ENCODE measurements at places on chromosomes 2 and 18.

DNA sequence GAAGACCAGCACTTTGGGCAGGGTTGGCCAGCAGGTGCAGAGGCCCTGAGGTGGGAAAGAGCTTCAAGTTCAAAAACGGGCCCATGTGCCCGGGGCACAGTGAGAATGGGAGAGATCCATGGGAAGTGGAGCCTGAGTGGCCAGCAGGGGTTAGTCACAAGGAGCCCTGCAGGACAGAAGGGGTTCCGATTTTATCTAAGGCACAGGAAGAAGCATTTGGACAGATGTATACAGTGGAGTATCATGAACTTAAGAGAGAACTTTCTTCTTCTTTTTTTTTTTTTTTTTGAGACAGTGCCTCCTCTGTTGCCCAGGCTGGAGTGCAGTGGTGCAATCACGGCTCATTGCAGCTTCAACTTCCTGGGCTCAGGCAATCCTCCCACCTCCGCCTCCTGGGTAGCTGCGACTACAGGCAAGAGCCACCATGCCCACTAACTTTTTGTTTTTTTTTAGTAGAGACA lies 24.0 kb downstream of the WIPF1 start:
- peak; percentile 23 for DNase-seq

- no peak for DNase-seq
These were observed 34.5 kb downstream of the FRZB start for GRCh38 chr2:182831921-182832320.

DNA sequence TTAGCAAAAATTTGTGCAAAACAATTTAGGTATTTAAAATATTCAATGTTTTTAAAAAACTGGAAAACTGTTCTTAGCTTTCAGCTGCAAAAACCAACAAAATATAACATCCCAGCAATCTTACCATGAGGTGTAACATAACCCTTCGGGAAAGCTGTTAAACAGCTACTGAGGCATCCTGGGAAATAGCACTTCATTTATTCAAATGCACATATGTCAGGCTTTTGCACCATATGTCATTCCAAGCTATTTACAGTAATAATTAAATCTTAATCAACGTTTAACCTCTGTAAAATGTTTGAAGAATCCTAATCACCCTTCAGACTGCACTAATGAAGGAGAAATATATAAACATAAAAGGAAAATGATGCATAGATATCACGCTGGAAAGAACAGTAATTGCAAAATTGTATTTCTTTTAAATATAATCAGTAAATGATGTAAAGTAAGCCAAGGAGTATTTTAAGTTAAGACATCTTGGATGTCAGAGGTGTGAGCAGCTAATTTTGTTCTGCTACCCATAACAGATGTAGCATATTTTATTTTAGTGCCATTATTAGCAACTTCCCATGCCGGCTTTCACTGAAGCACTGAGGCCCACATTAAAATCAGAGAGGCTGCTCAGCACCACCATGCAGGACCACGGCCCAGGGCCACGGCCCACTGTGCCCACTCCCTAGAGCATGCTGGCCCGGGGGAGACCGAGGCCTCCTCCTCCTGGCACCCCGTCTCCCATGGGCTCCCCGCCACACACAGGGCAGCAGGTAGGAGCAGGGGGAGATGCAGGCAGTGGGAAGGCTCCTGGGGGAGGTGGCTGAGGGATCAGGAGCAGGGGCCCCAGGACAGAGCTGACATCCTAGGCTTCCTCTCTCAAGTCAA lies 30.9 kb downstream of the EMX1 start:
- DNase-seq = no peak

GRCh38 chr2:73611193-73611592 lies 31.0 kb downstream of the NAT8 start:
- no peak for DNase-seq

DNA sequence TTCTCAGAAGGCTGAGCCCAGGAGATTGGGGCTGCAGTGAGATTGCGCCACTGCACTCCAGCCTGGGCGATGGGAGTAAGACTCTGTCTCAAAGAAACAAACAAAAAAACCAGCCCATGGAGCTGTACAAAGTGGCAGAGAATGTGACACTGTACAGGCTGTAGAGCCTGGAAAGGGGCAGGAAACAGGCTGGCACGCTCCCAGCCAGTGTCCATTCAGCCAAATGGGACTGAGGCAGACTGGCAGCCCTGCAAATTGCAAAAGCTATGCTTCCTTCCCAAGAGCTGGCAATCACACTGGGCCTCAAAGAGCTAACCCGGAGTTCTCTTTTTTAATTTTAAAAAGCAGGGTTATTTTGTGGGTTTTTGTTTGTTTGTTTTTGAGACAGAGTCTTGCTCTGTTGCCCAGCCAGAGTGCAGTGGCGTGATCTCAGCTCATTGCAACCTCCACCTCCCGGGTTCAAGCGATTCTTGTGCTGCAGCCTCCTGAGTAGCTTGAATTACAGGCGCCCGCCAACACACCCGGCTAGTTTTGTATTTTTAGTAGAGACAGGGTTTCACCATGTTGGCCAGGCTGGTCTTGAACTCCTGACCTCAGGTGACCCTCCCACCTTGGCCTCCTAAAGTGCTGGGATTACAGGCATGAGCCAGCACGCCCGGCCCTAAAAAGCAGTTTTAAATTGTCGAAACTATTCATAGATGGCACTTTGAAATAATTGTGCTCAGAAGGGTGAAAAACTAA lies 42.8 kb downstream of the SCRN3 start:
- no peak for DNase-seq

- no peak for DNase-seq
These were observed 108.6 kb downstream of the C1D start for GRCh38 chr2:67954093-67954748.

GRCh38 chr18:49177812-49178211 lies 227.0 kb upstream of the SMAD7 start:
- no peak for DNase-seq

GRCh38 chr18:32934201-32934600 lies 161.4 kb upstream of the KLHL14 start:
- DNase-seq = no peak

- DNase-seq = no peak
These were observed 273.1 kb downstream of the NAPG start for GRCh38 chr18:10798727-10799550.

- no peak for DNase-seq
These were observed 39.6 kb upstream of the DAPL1 start for GRCh38 chr2:158755310-158756087.

- no peak for DNase-seq
These were observed 124.9 kb downstream of the RDH14 start for GRCh38 chr2:18435426-18436037.

DNA sequence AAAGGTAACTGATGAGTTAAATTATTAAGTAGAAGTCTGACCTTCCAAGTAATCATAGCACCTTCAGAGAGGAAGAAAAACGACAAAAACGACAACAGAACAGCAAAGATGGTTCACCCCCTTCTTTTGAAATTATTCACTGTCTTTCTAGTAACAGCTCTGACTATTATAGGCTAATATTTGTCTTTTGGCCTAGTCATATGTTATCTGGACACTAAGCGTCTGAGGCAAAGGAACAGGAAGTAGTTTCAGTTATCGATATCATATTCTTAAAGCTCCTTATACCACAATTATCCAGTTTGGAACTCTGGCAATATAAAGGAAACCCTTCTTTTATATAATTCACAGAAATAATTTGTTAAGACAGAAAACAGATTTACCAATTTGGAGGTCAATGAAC lies 27.6 kb upstream of the SLC40A1 start:
- DNase-seq = no peak

GRCh38 chr2:172082105-172082943 lies 3.0 kb upstream of the DLX1 start:
- DNase-seq = no peak

GRCh38 chr2:218292048-218293014 lies at the start of gene TMBIM1:
TSS of gene TMBIM1 (minus strand) at chr2:218292503. CDS start at chr2:218282141, 10,362 bp downstream.
- peak; percentile 60 for DNase-seq

DNA sequence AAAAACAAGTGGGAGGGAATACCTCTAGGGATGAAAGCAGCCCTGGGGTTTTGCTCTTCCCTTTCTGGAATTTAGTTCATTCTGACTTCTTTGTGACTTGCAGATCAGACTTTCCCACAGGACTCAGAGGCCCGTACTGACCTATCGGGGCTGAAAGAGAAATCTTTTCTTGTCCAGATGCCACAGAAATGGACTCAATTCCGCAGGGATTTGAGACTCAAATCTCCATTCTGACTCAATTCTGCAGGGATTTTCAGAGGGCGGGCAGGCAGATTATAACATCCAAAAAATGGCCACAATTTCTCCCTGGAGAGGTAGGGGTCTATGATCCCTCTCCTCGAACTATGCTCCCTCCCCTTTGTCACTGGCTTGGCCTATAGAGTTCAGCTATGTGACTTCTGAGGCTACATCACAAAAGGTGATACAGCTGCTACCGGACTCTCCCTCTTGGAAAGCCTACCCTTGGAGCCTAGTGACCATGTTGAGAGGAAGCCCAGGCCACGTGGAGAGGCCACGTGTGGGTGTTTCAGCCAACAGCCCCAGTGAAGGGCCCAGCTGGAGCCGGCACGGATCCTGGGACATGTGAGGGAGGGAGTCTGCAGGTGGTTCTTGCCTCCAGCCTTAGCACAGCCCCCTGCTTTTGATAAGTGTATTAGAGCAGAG lies 4.8 kb upstream of the EFHD1 start:
- DNase-seq = no peak

DNA sequence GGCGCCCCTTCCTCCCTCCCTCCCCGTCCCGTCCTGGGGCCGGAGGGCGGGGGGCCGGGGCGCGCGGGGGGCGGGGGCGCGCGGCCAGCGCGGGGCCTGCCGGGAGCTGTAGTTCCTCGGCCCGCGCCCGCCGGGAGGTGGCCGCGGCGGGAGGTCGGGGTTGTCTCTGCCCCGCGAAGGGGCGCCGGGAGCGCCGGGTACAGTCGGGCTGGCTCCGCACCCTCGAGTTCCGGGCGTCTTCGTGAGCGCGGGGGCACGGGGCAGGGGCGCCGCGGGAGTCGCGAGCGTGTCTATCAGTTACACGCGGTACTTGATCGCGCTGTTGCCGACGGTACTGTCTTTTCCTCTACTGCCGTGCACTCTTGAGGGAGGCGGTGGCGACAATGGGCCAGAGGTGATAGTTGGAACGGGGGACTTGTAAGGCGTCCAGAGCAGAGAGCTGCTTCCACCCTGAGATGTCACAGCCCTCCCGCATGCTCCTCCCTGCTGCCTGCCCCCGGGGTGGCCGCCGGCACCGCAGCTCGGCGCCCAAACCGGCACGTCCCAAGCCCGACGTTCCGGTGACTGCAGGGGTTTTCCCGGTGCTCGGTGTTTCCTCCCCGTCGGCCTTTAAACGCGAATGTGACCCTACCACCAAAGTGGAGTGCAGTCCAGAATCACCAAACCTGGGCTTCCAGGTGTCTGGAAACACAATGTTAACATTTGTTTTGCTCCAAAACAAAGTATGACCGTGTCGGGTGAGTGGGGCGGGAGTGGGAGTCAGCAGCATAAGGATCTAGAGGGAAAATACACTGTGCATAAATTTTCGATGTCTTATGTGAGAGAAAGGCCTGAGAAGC lies at the start of gene PRKD3:
Gene PRKD3 (minus strand): TSS at position 48 of the 839 bp plus-strand sequence. CDS start 8,309 bp downstream, outside the sequence.
- DNase-seq = peak; percentile 38

GRCh38 chr2:148622366-148622765 lies 22.2 kb upstream of the EPC2 start:
- DNase-seq = no peak

DNA sequence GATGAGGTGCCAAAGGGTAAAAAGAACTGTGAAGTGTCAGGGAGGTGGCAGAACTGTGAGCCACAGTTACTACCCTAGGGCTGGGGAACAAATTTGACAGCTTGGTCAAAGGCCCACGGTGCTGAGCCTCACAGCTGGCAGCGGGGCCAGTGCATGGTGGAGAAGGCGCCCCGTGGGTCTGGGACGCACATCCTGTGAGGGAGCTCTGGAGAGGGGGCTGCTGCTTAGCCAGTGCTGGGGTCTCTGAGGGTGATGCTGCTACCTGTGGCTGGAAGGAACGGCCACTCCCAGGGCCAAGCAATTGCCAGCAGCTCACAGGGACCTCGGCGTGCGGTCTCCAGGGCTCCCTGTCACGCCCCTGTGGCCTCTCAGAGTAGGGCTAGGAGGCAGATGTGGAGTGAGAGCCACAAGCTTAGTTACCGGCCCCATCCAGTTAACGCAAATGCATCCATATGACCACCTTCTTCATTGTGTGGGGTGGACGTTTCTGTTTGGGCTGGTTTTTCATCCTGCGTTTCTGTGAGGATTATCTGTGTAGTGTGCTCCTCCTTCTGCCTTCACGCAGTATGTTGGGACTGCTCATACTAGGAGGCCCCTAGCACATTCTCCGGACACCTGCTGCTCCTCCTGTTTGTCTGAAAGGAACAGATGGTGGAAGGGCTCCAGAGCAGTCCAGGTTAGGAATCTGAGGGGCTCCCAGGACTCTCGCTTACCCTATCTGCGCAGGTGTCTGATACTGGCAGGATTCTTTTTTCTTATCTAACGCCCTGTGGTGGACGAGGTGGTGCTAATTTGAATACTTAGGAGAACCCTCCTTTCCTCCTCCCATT lies 26.0 kb downstream of the STK25 start:
- no peak for DNase-seq

DNA sequence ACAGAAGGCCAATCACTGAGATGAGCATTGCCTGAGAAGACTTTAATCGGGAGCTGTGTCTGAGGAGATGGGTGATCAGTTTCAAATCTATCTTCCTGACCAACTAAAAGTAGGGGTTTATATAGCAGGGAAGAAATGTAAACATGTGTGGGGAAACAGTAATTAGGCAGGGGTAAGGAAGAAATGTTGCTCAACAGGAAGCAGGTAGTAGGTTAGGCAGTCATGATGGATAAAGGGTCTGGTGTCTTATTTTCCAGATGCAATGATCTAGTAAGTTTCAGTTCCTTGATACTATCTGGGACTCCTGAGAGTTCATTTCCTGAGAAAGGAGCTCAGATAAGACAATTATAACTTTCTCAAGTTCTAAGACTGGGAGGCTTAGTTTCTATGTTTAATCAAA lies 33.8 kb upstream of the DNAJC10 start:
- DNase-seq = no peak

DNA sequence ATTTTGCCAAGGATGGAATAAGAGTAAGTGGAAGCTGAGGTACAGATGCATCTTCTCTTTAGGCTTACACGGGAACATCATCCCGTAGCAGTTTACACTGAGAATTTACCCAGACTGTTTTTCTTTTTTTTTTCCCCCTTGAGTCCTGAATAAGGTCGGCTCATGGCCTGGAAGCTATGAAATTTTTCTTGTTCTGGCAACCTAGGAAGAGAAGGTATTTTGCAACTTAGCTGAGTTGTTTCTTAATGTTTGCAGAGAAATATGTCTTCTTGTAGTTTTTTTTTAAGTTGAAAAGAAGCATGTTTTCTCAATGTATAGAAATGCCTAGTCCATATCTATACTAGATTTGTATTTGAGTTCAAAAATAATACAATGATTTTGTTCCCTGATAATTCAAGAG lies 712.5 kb downstream of the TDRD15 start:
- DNase-seq = no peak
